GM20000 (cell line): ENCODE measurements at places on chromosomes 5 and 9.
A peak's percentile ranks its signal among the peaks of the same experiment; 100 is the strongest.

- peak; percentile 24 for DNase-seq
Observed at GRCh38 chr5:94908889-94909480, 290.5 kb downstream of the SLF1 start.

DNA sequence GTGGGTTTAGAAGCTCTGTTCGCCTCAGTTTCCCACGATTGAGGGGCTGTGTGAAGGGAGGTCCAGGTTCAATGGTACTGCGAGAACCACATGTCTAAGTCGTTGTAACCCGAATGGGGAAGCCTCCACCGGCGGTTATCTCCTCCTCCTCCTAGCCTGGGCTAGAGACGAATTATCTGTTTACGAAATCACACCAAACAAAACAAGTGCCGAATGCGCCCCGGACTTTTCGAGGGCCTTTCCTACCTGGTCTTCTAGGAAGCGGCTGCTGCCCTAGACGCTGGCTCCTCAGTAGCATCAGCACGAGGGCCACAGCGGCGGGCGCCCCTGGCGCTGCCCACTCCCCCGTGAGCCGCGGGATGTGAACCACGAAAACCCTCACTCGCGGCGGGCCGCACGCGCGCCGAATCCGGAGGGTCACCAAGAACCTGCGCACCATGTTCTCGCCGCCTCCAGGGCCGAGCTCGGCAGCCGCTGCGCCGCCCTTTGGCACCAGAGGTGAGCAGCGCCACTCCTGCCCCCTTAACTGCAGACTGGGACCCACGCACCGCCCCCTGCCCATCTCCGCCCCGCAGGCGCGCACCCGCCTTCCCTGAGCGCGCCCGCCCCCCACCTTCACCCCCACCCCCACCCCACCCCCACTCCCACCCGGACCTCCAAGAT is at the start of gene CDKN2A:
CDKN2A (minus strand) TSS at position 500 of the 663 bp plus-strand sequence.
- peak; percentile 74 for DNase-seq

- DNase-seq, result no peak
Observed at GRCh38 chr5:59661311-59661710, 232.2 kb downstream of the PDE4D start.

- no peak for DNase-seq
Observed at GRCh38 chr5:142862594-142862993, 92.4 kb downstream of the ARHGAP26 start.

GRCh38 chr9:81371824-81372223 is 317.5 kb downstream of the TLE1 start:
- no peak for DNase-seq

GRCh38 chr5:8538821-8539220 is 669.9 kb downstream of the MTRR start:
- DNase-seq, result no peak

DNA sequence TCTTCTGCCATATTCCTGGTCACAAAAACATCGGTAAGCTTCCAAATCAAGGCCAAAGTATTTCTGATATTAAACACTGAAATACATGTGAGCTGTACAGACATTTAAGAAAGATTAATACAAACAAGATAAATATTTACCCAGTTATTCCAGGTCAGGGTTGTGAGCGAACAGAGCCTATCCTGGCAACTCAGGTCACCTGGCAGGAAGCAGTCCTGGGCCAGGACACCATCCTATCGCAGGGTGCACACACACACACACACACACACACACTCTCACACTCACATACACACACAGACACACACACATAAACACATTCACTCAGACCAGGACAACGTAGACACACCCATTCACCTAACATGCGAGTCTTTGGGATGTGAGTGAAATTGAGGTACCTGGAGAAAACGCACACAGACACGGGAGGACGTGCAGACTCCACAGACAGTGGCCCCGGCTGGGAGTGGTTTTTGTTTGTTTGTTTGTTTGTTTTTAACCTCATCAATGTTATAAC is 82.4 kb upstream of the CACNA1B start:
- no peak for DNase-seq

GRCh38 chr9:92289708-92290390 is 3.6 kb downstream of the IARS1 start:
- DNase-seq, result no peak

GRCh38 chr9:137658781-137659180 is 40.0 kb downstream of the EHMT1 start:
- no peak for DNase-seq

DNA sequence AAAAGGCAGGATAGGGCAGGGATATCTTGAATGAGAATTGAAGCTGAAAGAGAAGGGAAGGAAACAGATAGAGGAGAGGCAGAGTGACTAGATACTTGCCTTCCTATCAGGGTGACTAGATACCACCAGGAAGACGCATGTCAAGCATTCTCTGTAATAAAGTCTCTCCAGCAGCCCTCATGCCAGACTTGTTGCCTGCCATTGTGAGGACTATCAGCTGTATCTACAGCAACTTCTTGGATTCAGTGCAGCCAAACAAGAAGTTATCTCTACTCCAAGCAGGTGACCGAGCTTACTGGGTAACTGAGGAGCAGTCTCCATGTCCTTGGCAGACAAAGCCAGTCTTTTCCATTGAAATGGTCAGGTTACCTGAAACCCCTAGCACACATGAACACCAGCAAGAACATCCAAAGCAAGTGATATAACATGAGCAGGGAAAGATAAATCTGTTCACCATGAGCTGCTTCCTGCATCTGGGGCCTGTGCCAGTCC is 9.3 kb downstream of the SH3RF2 start:
- DNase-seq, result no peak

GRCh38 chr5:150544611-150545219 is 36.8 kb downstream of the NDST1 start:
- DNase-seq, result peak; percentile 91

DNA sequence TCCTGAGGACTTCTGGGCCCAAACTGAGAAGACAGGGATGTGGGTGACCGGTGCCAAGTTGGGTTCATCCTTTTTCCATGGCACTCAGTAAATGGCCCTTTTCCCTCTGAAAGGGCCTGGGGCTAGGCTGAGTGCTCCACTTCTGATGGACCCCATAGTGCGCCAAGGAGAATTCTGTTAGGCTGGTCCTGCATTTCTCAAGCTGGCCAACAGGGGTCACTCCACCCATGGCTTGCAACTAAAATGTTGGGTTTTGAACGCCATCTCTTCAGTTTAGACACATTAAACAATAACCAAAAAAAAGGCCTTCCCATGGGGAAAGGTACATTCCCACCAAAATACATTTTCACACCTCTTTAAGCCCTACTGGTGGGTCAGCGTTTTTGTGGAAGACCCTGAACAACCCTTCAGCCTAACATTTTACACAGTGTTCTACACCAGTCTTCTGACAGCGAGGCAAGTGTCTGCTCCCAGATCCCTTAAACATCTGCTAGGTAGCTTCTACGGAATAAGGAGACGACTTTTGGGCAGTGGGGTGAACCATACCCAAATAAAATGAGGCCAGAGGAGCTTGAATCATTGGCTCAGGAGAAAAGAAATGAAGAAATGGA is 27.3 kb downstream of the CNTFR start:
- no peak for DNase-seq
